Naive thymus-derived CD4-positive, alpha-beta T cell (primary cell): ENCODE measurements at places on chromosomes 7 and 10. TPM values are rescaled to one million over a fixed set of nuclear protein-coding genes. Genes with fewer than 3 reads are reported as not detected.

DNA sequence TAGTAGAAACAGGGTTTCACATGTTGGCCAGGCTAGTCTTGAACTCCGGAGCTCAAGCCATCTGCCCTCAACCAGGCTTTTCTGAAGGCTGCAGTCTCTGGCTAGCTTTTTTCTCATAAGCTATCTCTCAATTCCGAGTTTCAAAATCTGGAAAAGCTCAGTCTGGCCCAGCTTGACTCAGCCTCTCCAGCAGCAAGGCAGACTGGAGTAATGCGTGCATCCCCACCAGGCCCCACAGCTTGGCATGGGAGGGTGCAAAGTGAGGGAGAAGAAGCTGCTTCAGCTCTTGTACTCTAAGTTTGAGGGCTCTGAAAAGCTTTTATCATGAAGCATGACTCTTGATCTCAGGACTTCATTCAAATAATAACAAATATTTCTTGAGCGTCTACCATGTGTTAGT is 4.8 kb downstream of the DHTKD1 start:
- H3K27ac ChIP-seq: no peak overlapping the region
- H3K4me1 ChIP-seq: peaks cover 8% of the 10 kb centered on the region
- no peak overlapping the region for H3K4me3 ChIP-seq
- no peaks in the 10 kb centered on the region for H3K36me3 ChIP-seq
- no peak for DNase-seq

DNA sequence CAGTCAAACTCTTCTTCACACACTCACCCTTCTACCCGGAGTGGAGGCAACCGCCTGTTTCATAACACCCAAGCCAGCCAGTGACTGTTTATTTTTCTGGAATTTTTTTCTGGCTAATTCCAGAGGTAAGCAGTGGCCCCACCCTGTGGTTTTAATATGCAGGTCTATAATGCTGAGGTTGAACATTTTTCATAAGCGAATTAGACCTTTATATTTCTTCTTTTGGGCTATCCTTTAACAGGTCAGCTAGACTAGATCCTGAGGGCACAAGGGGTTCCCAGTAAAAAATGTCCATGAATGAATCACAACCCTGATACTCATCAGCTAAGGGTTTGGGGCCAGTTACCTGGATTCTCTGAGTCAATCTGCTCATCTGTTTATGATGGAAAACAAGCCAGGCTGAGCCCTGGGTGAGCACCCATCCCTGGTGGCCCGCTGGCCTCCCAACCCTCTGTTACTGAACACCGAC is 76.2 kb downstream of the GRB10 start:
- H3K27ac ChIP-seq: no peak overlapping the region
- DNase-seq: no peak
- H3K36me3 ChIP-seq: no peaks in the 10 kb centered on the region
- no peak overlapping the region for H3K4me3 ChIP-seq

- H3K4me1 ChIP-seq: no peaks in the 10 kb centered on the region
- no peaks in the 10 kb centered on the region for H3K36me3 ChIP-seq
- H3K27me3 ChIP-seq: no peaks in the 10 kb centered on the region
- no peak overlapping the region for H3K27ac ChIP-seq
- DNase-seq: no peak
Observed at GRCh38 chr7:70005480-70005879, 407.2 kb downstream of the AUTS2 start.

DNA sequence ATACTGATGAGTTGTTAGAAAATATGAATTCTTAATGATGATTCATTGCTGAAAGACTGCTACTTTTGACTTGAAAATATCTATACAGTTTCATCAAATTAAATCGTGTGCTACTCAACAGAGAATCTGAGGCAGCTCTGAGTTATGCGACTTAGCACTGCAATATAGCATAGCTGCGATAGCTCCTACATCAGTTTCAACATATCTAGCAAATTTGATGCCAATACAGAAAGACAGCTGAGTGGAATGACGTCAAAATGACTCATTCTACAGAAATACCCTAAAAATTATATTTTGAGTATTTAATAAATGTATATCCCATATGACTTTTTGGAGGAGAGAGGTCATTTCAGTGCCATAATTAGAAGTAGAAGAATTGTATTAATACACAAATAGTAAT is 1.1 kb upstream of the TARP start:
- no peaks in the 10 kb centered on the region for H3K36me3 ChIP-seq
- H3K4me3 ChIP-seq: no peak overlapping the region
- DNase-seq: no peak

GRCh38 chr10:88413412-88413811 is 169.7 kb downstream of the RNLS start:
- H3K4me1 ChIP-seq: no peaks in the 10 kb centered on the region
- H3K36me3 ChIP-seq: no peaks in the 10 kb centered on the region
- no peaks in the 10 kb centered on the region for H3K27me3 ChIP-seq
- no peak overlapping the region for H3K4me3 ChIP-seq
- DNase-seq: no peak

GRCh38 chr10:18542832-18543231 is 108.6 kb downstream of the NSUN6 start:
- peaks cover 39% of the 10 kb centered on the region for H3K36me3 ChIP-seq
- H3K4me3 ChIP-seq: no peak overlapping the region
- no peaks in the 10 kb centered on the region for H3K27me3 ChIP-seq
- no peak for DNase-seq
- no peak overlapping the region for H3K27ac ChIP-seq

DNA sequence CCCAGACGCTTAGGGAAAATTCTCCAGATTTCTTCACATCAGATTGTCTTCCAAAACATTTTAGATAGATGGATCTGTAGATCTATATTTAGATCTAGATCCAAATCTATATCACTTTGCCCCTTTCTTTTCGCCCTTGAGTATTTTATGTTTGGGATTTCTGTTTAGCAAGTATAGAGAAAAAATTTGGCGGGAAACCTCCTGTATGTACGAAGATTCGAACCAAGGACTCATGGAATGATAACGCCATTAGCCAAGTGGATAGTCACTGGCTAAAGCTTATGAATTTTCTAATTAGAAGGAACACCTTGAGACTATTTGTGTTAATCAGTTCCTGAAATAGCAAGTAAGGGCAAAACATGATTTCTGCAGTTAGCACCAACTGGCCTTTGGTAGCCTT is 1.2 kb downstream of the THNSL1 start:
- H3K4me3 ChIP-seq: peak overlapping the region; percentile 76
- H3K27me3 ChIP-seq: no peaks in the 10 kb centered on the region
- H3K4me1 ChIP-seq: no peaks in the 10 kb centered on the region
- no peaks in the 10 kb centered on the region for H3K36me3 ChIP-seq
- DNase-seq: no peak
- H3K27ac ChIP-seq: peak overlapping the region; percentile 82

Gene SCIN
- not detected for polyA plus RNA-seq
